ENCODE measurements at places on chromosomes 4 and X.

DNA sequence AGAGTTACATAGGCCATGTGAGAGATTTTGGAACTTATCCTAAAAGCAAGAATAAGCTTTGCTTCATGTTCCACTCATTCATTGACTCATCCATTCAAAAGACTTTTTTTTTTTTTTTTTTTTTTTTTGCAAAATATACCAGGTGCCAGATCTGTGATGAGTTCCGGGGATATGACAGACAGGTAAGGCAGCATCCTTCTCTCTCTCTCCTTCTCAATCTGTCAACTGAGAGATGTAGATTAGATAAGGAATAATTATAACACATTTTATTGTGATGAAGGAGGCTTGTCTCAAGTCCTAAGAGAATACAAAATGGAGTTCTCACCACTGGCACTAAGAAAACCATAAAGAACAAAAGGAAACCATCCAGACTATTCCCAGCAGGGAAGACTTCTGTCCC is 190.2 kb upstream of the CPEB2 start:
- DNase-seq: no peak

DNA sequence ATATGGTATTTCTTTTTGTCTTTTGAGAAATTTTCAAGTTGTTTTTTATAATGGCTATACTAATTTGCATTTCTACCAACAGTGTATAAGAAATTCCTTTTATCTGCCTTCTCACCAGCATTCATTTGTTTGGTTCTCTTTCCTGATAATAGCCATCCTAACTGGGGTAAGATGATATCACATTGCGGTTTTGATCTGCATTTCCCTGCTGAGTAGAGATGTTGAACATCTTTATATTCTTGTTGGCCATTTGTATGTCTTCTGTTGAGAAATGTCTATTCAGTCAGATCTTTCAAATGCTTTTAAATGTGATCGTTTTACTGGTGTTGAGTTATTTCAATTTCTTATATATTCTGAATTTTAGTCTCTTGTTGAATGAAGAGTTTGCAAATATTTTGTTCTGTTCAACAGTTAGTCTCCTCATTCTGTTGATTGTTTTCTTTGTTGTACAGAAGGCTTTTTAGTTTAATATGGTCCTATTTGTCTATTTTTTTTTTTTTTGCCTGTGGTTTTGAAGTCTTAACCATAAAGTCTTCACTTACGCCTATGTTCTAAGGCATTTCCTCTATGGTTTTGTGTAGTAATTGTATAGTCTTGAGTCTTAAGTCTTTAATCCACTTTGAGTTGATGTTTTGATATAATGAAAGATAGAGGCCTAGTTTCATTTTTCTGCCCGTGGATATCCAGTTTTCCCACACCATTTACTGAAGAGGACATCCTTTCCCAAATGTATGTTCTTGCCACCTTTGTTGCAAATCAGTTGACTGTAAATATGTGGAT is 1566.9 kb downstream of the STIM2 start:
- no peak for DNase-seq

- DNase-seq: no peak
These were observed 1082.7 kb downstream of the NLGN4X start for GRCh38 chrX:5145957-5146356.

DNA sequence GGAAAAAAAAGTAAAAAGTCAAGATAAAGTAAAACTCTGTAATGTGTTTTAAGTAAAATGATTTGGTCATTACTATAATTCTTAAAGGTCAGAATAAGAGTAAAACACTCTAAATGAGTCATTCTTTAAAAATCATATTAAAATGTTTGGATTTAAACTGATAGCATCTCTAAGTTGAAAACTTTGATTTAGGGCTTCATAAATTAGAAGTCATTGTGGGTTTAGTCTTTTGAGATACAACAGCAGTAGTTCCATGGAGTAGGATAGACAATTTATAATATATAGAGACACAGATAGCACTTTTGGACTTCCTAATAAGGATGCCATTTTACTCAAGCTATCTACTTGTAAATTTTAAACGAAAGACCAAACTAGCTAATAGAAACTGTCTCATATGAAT is 77.1 kb upstream of the PABPC4L start:
- no peak for DNase-seq

- DNase-seq: no peak
These were observed 23.2 kb upstream of the AMOT start for GRCh38 chrX:112863850-112864249.

DNA sequence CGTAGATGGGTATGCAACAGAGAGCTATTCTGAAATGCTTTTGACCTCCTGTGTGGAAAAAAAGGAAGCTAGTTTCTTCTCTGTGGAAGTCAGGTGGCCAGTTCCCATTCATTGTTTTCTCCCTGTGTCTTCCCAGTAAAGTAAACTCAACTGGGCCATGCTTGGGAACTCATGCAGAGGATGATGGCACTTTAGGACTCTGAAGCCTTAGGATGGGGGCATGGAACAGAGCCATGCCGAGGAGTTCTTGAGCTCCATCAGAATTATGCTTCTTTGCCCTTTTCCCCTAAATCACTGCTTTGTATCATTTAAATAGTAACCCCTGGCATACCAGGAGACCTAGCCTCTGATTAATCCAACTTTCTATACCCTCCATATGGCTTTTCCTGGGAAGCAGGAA is 3.2 kb downstream of the TMEM164 start:
- DNase-seq: no peak

DNA sequence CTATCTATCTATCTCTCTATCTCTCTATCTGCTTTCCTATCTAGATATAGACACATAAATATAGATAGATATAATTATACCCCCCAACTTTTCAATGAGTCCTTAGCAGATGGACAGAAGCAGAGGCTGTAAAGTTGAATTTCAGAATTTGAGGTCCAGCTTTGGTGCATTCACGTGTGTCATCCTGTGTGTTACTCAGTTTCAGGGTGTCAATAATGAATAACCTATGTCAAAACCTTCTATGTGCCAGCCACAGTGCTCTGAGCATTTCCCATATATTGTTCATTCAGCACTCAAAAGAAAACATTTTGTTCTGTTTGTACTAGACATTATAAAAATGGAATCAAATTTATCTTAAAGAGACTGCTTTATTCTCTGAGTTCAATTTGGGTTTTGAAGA is 310.0 kb downstream of the ARHGAP24 start:
- DNase-seq: no peak

- peak; percentile 34 for DNase-seq
These were observed 50.4 kb upstream of the CCDC160 start for GRCh38 chrX:134186362-134187121.

DNA sequence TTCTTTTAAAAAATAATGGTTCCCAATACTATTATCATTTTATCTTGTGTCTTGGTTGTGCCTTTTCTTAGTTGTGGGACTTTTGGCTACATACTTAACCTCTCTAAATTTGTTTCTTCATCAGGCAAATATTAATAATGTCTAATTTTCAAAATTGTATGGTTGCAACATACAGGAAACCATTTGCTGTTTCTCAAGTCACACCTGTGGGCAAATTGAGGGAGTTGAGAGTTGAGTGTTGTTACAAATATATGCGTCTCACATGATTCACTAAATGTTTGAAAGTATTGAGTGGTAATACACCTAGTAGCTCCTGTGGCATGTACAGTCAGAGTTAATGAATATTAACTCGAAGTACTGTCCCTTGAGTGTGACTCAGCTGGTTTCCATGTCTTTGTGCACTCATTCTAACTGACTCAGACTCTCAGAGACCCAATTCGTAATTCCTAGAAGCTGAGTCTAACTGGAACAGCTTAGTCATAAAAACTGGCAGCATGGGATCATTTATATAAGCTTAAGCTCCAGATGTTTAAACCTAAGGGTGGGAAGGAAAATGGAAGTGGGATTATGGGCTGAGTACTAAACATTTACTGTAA is 802.4 kb downstream of the TRIML1 start:
- DNase-seq: no peak

GRCh38 chr4:141081921-141082395 is 51.3 kb downstream of the RNF150 start:
- DNase-seq: no peak

- DNase-seq: no peak
These were observed 181.7 kb upstream of the EDNRA start for GRCh38 chr4:147299205-147299604.

GRCh38 chr4:24637173-24637572 is 52.8 kb upstream of the DHX15 start:
- no peak for DNase-seq
